ENCODE measurements at places on chromosomes 13 and 19.
A peak's percentile ranks its signal among the peaks of the same experiment; 100 is the strongest.

GRCh38 chr19:49988433-49988832 lies 27.5 kb upstream of the SIGLEC11 start:
- DNase-seq, result no peak

GRCh38 chr13:88908961-88909441 lies 1237.8 kb downstream of the SLITRK5 start:
- DNase-seq, result peak; percentile 35

DNA sequence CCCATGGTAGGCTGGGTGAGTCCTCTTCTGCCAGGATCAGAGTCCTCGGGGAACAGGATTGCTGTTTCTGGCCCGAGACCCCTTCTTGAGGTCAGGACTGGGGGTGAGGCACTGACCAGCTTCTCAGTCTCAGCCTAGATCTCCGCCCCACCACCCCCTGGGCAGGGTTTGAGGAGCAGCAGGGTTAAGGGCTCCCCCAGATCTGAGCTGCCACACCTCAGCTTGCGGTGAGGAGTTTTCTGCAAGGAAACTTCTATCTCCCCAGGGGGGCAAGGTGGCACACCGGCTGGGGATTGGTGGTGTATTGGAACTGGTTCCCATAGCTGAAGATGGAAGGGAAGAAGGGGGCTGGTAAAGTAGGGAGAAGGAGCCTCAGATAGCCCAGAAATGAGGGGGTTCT lies 19.5 kb downstream of the CHST8 start:
- DNase-seq, result no peak

DNA sequence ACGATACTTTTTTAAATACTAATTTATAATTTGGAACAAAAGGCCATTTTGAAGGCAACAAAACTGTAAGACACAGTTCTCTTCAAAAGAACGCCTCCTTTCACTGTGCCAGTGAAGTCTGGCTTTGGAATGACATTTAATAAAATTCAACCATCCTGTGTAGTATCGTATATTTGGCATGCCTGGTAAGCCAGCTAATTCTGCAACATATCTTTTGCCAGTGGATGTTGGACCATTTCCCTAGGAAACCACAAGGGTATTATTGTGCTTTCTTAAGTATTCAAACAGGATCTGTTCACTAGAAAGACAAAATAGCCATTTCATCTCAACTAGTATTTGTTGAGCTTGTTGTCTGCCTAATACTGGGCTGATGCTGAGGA lies 111.6 kb downstream of the RGCC start:
- DNase-seq, result no peak

GRCh38 chr13:78827471-78827870 lies 168.5 kb upstream of the OBI1 start:
- no peak for DNase-seq

DNA sequence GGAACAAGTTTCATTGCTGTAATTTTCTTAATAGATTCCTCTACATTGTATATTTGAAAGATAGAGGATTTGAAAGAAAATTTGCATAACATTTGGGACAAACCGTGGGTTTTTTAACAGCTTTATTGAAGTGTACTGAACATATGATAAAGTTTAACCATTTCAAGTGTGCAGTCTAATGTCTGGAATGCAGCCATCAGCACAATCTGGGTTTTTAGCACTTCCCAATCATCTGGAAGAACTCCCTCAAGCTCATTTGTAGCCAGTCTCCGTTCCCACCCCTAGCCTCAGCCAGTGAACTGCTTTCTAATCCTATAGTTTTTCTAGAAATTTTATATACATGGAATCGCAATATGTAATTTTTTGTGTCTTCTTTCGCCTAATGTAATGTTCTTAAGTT lies 12.6 kb downstream of the METTL21C start:
- no peak for DNase-seq

GRCh38 chr19:7658219-7658686 lies 10.6 kb upstream of the RETN start:
- no peak for DNase-seq

- DNase-seq, result peak; percentile 54
Observed at GRCh38 chr19:2722541-2723344, 1.6 kb upstream of the DIRAS1 start.

DNA sequence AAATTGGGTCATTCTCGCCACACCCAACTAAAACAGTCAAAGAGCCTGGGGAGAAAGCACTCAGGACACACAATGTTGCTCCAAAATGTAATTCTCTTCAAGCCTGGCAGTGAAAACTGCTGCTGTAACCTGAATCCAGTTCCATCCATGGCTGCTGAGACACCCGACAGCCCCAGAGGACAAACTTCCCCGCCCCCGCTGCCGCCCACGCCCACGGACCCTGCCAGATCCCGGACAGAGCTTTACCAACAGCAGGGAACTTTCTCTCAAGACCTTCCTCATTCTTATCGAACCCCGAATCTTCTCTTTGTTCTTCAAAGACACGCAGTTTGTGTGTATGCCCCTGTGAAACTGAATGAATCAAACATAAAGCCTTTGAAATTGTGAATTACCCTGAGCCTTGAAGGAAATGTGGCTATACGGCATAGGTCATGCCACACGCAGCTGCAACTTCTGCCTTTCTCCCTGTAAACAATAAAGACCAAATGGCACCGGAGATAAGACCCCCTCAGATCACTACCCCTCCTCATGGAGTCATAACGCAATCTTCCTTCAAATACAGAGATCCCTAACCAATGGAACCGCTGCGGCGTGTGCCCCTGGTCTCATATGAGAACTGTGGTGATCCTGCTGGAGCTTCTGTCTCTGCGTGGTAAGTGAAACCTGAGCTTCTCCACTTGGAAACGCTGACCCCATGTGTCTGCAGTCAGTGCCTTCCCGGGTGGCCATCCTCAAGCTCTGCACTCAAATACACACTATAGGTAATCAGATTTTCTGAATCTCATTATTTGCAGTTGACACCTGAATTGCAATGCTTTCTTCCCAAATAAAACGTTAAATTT lies 4.8 kb upstream of the LAMP1 start:
- peak; percentile 26 for DNase-seq

- DNase-seq, result no peak
Observed at GRCh38 chr19:38148337-38148736, 75.7 kb downstream of the DPF1 start.

GRCh38 chr19:40190891-40191835 lies at the start of gene MAP3K10:
Gene MAP3K10, plus strand, starts transcription at chr19:40191426. Its CDS starts 606 bp downstream, at chr19:40192032.
- DNase-seq, result peak; percentile 83

DNA sequence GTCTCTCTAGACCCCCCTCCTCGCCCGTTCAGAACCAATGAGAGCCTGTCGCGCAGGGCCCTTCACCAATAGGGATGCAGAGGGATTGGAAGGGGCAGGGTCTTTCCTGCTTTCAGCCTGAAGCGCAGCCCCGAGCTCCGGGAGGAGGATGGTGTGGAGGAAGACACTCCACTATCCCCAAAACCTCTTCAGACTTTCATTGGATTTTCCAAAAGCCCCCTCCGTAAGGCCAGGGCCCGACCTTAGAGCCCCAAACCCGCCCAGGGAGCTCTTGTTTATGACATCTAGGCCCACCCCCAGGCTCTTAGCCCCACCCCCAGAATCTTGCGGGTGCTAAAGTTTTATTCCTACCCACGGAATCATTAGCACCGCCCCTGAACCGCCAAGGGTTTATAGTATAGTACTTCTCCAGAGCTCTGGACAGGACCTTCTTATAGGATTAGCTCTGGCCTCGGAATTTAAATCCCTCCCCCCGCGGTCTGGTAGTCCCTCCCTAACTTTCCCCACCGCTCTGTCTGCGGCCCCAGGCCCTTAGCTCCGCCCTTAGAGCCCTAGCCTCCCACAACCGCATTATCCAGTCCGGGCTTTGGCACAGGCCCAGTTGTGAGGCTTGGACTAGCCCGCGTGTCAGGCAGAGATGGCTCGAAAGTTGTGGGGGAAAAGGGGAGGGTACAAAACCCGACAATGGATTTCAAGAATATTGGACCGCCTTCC lies 6.6 kb upstream of the EML2 start:
- DNase-seq, result peak; percentile 92

DNA sequence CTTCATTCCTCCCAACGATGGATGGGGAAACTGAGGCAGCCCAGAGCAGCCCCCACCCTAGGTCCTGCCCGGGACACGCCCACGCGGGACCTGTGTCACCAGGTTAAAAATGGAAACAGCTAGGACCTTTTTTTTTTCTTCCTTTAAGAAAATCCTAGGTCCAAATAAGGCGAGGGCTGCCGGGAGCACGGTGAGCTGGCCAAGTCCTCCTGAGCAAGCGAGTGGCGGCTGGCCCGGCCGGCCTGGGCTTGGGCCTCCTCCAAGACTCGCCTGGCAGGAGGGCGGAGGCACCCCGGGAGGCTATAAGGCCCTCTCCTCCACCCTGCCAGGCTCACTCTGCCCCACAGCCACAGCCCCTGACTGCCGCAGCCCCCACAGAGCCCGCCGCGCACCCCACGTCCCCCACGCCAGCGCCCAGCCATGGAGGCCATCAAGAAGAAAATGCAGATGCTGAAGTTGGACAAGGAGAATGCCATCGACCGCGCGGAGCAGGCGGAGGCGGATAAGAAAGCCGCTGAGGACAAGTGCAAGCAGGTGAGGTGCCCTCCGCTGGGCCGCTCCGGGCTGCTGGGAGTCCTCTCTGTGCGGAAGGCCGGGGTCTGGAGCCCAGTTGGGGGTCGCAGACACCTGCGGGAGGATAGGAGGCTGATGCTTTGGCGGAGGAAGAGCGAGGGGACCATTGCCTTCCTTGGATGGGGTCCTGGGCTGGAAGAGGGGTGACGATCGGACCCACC lies 8.9 kb upstream of the TPM4 start:
- DNase-seq, result peak; percentile 49

DNA sequence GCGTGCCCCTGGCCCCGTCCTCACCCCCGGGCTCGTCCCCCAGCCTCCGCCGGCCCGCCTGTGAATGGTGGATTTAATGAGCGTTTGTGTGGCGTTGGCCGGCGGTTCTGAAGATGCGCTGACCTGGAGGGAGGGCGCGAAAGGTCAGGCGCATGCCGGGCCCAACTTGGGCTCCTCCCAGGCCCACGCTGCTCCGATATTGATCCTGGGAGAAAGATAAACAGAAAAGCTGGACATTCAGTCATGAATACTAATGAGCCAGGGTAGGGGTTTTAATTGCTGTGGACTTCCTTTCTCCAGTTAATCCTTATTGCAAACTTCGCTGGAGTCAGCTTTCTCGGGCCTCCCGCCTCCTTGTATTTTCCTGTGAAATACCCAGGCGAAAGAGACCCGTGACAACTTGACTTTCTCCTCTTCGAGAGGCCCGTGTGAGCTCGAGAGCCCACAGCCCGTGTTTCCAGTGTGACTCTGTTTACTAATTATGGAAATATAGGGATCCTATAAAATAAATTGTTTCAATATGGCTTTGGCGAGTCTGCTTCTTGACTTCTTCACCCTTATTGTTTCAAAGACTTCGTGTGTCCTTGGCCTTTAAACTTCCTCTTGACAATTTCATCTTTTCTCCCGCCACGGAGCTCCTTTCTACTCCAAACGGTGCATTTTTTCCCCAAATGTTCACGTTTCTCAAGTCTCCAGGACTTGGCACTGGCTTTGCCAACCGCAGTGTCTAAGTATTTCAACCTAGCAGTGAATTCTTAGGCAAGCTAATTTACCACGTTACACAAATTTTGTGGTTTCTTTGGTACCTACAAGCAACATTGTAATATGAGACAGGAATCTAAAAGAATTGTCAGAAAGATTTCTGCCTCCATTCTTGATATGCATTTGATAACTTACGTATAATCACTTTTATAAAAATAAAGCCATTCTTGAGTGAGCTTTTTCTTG lies 10.5 kb downstream of the ZIC2 start:
- DNase-seq, result no peak

DNA sequence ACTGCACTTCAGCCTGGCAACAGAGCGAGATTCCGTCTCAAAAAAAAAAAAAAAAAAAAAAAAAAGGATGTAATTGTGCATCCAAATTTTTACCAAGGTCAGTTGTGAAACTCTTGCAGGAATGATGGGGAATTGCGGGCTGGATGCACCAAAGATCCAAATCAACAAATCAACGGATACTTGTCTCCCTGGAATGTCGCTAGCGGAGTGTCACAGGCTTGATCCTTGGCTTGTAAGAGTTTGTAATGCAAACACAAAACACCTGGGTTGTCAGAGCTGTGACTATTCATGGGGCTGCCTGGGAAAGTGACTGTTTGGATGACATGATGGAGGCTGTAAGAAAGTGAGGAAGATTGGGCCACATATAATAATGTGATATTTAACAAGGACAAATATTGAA lies 4.2 kb downstream of the KANK3 start:
- DNase-seq, result no peak

- no peak for DNase-seq
Observed at GRCh38 chr13:43316281-43316680, 292.9 kb downstream of the DNAJC15 start.

DNA sequence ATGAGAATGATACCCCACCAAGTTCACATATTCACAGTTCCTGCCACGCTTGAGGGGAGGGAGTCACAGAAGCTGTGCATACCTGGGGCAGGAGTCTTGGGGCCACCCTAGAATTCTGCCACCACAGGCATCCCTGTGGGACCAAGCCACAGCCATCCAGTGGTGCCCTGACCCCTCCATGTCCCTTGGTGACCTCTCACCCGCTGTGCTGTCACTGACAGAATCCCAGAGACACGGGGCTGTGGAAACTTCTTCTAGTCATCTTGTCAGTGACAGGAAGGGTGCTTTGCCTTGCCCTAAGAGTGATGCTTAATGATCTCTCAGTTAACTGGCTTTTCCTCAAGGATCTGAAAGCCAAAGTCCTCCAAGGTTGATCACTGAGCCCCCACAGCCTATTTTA lies 58.4 kb upstream of the UQCRFS1 start:
- DNase-seq, result no peak

DNA sequence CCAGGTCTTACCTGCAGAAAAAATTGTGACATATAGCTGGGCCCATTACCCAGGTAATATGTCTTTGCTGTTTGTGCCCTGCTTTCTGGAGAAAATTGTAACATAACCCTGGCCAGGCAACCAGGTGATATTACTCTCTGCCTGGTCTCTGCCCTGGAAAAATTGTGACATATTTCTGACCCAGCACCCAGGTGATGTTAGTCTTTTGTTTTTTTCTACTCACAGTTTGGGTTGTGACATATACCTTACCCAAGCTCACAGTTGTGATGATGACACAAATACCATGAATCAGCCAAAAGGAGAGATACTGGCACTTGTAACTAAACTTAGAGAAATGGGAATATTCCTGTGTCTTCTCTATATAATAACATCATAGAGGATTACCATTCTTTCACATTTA lies 6.5 kb upstream of the ZNF726 start:
- DNase-seq, result no peak

DNA sequence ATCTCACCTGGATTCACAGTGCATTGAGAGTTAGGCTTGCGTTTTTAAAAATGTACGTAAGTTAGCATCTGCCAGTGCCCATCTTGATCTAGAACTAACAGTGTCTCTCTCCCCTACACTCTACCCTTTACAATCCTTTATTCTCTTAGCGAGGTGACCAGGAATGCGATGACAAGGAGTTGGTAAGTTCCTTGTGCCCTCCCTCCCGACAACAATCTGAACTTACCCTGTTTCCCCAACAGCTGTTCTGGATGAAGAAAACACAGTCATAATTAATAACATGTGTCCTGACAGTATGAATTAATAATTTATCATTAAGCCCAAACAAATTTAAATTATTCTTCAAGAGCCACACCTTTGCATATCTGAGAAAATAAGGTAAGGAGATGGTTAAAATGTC lies 6.3 kb downstream of the TSHZ3 start:
- DNase-seq, result no peak

GRCh38 chr13:51613535-51613934 lies 29.3 kb downstream of the WDFY2 start:
- DNase-seq, result no peak

Measured in right hindlimb (tissue), 1 donor.